Stimulated activated CD4-positive, alpha-beta T cell treated with anti-CD3 and anti-CD28 coated beads, Interleukin-4, amount 100 ng/mL, for 1 hour (primary cell): ENCODE measurements at places on chromosomes 5 and 9.

DNA sequence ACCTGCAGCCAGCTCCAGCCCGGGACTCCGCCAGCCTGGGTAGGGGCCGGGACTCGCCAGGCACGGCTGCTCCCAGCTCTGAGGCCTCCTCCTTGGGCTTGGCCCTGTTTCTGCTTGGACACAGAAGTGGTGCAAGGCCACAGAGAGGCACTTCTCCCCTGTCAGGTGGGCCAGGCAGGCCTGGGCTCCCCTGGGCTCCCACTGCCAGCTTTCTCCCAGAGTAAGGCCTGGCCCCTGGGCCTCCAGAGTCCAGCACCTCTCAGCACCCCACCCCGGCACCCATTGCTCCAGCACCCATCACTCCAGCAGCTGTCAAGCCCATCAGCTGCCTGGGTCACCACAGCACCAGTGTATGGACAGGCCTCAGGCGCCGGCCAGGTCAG is 71.1 kb upstream of the LRRTM2 start:
- no peak for DNase-seq

GRCh38 chr5:74201334-74202081 is 439.0 kb downstream of the ENC1 start:
- DNase-seq, result no peak

- no peak for DNase-seq
Observed at GRCh38 chr9:107172979-107173347, 110.1 kb upstream of the RAD23B start.

DNA sequence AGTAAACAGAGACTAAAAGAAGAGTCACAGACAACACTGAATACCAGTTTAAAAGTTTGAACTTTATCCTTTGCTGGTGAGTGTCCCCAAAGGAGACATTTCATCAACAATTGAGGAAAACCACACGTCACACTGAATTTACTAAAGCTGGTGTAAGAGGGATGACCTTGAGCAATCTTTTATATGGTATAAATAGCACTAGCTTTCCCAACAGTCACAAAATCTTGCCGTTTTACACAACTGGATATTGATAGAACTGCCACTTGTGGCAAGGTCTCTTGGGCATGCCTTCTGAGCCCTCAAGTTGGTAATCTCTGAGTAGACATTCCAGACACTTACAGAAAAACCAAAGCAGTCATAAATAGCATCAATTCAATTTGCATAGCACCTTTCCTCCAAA is 311.5 kb upstream of the TARS1 start:
- no peak for DNase-seq

DNA sequence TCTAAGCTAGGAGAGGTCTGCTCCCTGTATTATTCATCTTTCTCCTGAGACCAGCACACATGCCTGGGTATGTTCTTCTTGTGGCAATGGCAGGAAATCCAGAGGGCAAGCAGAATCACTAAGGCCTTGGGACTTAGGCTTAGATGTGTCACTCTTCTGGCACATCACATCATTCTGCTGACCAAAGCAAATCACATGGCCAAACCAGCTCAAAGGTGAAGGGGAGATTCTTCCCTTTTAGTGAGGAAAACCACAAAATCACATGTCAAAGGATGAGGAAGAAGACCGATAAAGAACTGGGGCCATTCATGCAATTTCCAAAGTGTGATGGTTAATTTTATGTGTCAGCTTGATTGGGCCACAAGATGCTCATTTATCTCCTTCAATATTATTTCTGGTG is 5.7 kb upstream of the AGGF1 start:
- no peak for DNase-seq

- no peak for DNase-seq
Observed at GRCh38 chr9:100432736-100433135, 5.8 kb downstream of the MSANTD3 start.

DNA sequence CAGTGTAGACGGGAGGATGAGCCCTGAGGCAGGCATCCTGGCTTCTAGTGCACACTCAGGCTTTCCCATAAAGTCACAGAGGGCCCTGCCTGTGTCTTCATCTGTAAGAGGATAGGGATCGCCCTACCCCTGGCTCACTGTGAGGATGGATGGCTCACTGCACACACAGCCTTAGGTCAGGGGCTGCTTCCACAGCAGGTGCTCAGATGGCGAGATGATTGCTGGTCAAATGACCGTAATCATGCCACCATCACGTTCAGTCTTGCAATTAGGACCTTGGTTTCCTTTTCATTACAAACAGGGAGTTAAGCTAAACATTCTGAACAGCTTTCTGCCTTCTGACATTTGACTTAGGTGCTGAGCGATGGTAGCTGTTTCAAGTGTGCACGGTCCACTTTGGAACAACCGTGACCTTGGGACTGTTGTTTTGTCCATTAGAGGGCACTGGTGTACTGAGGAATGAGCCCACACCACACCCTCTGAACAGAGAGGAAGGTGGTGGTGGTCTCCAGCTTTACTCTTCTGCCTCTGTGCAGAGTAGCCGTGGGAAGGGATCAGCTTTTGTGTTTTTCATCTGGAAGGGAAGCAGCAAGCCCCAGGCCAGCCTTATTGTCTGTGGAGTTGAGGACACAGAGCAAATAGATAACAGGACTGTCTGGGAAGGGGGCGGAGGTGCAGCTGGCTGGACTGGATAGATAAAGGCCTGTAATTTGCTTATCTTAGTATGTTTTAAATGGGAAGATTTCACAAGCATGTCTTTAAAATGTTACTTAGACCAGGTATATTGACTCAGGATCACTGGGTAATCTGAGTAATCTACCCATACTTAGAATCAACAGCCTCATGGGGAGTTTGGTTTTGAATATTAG is 183.1 kb downstream of the TRIO start:
- no peak for DNase-seq

GRCh38 chr5:52811067-52811749 is 23.5 kb downstream of the ITGA1 start:
- DNase-seq, result no peak

- no peak for DNase-seq
Observed at GRCh38 chr5:80579050-80579449, 9.0 kb upstream of the ANKRD34B start.

- DNase-seq, result no peak
Observed at GRCh38 chr9:36415822-36416525, 15.9 kb upstream of the RNF38 start.

- DNase-seq, result no peak
Observed at GRCh38 chr9:135229701-135230385, 142.4 kb downstream of the OLFM1 start.

DNA sequence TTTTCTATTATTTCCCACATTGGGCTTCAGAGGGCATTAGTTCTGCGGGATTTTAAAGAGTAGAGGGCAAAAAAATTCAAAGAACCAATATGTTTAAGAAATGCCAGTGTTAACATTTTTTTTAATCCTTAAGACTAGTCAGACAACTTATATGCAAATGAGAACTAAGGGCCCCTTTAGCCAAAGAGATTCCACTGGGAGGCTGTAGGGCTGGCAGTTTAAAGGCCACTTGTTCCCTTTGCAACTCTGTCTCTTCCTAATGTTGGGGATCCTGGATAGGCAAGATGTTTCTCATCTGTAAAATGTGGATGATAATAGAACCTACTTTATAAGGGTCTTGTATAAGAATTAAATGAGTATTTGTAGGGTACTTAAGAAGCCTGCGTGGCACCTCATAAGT is 1395.9 kb downstream of the PTPRD start:
- no peak for DNase-seq

DNA sequence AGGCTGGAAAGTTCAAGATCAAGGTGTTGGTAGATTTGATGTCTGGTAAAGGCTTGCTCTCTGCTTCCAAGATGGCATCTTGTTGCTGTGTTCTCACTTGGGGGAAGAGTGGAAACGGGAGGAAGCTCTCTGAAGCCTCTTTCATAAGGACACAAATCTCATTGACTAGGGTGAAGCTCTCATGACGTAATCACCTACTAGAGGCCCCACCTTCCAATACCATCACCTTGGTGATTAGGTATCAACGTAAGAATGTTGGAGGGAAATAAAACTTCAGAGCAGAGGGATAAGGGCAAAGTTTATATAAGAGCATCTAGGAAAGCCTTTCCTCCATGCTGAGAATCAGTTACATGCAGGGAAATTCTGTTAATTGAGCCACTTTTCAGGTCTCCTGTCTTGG is 15.4 kb upstream of the KLF9 start:
- no peak for DNase-seq
